Peyer's patch (tissue), 4 donors: ENCODE measurements at places on chromosomes 4 and X.

DNA sequence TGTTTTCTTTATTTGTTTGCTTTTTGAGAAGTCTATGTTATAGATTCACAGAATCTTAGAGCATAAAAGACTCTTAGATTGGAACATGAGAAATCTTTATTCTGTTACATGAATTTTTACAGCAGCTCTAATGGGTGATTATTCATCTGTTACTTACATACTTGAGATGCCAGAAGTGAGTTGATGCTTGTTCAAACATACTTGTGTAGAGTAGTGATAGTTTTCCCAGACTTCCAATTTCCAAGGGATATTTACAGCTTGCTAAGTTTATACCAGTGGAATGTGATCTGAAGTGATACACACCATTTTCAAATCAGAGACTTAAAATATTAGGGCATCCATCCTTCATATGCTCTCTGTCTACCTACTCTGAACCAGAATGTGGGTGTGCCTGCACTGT, 252.9 kb upstream of the SMIM31 start:
- no peaks in the 10 kb centered on the region for H3K27me3 ChIP-seq
- H3K36me3 ChIP-seq: no peaks in the 10 kb centered on the region
- no peaks in the 10 kb centered on the region for H3K4me1 ChIP-seq
- no peak for DNase-seq
- no peak overlapping the region for H3K27ac ChIP-seq

GRCh38 chr4:169024762-169025161, 14.7 kb upstream of the CBR4 start:
- no peaks in the 10 kb centered on the region for H3K4me1 ChIP-seq
- H3K36me3 ChIP-seq: no peaks in the 10 kb centered on the region
- H3K4me3 ChIP-seq: no peak overlapping the region
- no peak for DNase-seq

- H3K36me3 ChIP-seq: no peaks in the 10 kb centered on the region
- H3K27me3 ChIP-seq: no peaks in the 10 kb centered on the region
- H3K4me1 ChIP-seq: no peaks in the 10 kb centered on the region
- no peak overlapping the region for H3K4me3 ChIP-seq
- no peak overlapping the region for H3K27ac ChIP-seq
- DNase-seq: no peak
These were observed 93.1 kb upstream of the TEX13D start for GRCh38 chrX:124239324-124239723.

- no peak overlapping the region for H3K4me3 ChIP-seq
- H3K27me3 ChIP-seq: no peaks in the 10 kb centered on the region
- no peaks in the 10 kb centered on the region for H3K4me1 ChIP-seq
These were observed 12.4 kb upstream of the TRIM2 start for GRCh38 chr4:153191795-153192363.

GRCh38 chrX:2819345-2820135, 9.2 kb upstream of the GYG2 start:
- H3K27me3 ChIP-seq: no peaks in the 10 kb centered on the region
- DNase-seq: no peak
- no peaks in the 10 kb centered on the region for H3K36me3 ChIP-seq
- no peak overlapping the region for H3K27ac ChIP-seq
- H3K4me1 ChIP-seq: no peaks in the 10 kb centered on the region

GRCh38 chr4:39446842-39447573, 11.7 kb downstream of the RPL9 start:
- H3K4me3 ChIP-seq: peak overlapping the region; percentile 37
- no peaks in the 10 kb centered on the region for H3K4me1 ChIP-seq
- peaks cover 8% of the 10 kb centered on the region for H3K36me3 ChIP-seq
- DNase-seq: peak; percentile 80

DNA sequence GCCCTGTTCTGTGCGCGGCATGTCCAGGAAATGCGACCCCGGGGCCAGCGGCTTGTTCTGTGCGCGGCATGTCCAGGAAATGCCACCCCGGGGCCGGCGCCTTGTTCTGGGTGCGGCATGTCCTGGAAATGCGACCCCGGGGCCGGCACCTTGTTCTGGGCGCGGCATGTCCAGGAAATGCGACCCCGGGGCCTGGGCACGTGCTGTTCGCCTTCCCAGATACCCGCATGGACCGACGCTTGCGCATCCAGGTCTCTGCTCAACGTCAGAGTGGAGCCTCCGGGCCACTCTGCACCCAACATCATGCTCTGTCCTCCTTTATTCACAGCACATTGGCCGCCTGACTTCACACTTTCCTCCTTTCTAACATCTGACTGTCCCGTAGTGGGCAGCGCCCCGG, 75.8 kb upstream of the PSAPL1 start:
- H3K27ac ChIP-seq: no peak overlapping the region
- no peaks in the 10 kb centered on the region for H3K36me3 ChIP-seq
- H3K4me3 ChIP-seq: no peak overlapping the region
- no peaks in the 10 kb centered on the region for H3K4me1 ChIP-seq
- no peak for DNase-seq

DNA sequence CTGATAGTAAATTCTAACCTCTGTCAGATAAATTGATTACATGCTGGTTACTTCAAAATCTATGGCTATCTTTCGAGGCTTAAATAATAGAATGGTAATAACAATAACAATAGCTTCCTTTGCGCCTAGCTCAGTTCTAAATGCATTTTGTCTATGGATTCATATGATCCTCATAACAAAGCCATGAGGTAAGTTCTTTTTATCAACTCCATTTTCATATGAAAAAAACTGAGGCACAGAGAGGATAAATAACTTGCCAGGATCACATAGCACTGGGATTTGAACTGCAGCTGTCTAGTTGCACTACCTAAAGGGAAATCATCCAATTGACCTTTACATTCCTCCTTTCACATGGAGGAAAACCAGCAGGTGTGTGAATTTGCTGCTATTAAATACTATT, 108.6 kb upstream of the ARX start:
- no peaks in the 10 kb centered on the region for H3K27me3 ChIP-seq
- H3K4me1 ChIP-seq: no peaks in the 10 kb centered on the region
- no peaks in the 10 kb centered on the region for H3K36me3 ChIP-seq
- H3K27ac ChIP-seq: no peak overlapping the region
- DNase-seq: no peak
- no peak overlapping the region for H3K4me3 ChIP-seq

- H3K27me3 ChIP-seq: no peaks in the 10 kb centered on the region
- no peaks in the 10 kb centered on the region for H3K4me1 ChIP-seq
- H3K36me3 ChIP-seq: no peaks in the 10 kb centered on the region
- no peak overlapping the region for H3K27ac ChIP-seq
- DNase-seq: no peak
These were observed 14.4 kb downstream of the GEMIN8 start for GRCh38 chrX:14015294-14015693.

DNA sequence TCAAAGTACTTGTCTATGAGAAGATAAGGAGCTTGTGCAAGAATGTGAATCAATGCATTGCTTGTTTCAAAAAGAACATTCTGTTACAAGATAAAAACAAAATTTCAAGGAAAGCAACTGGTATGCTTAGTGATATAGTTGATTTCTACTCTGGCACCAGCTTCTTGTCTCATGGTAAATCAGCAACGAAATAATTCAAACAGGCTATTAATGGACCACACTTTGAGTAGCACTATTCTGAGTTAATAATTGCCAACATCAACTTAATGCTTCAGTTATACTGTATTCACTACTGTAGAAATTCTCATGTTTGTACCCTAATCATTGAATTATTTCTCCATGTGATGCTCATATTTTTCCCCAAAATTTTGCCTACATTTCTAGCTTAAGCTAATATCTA, 252.6 kb downstream of the NDST4 start:
- no peak overlapping the region for H3K27ac ChIP-seq
- H3K27me3 ChIP-seq: no peaks in the 10 kb centered on the region
- no peaks in the 10 kb centered on the region for H3K4me1 ChIP-seq
- H3K36me3 ChIP-seq: no peaks in the 10 kb centered on the region
